ENCODE measurements at places on chromosomes 11 and 22.
A peak's percentile ranks its signal among the peaks of the same experiment; 100 is the strongest.

GRCh38 chr22:29773233-29773632, 6.1 kb downstream of the UQCR10 start:
- no peak for DNase-seq

DNA sequence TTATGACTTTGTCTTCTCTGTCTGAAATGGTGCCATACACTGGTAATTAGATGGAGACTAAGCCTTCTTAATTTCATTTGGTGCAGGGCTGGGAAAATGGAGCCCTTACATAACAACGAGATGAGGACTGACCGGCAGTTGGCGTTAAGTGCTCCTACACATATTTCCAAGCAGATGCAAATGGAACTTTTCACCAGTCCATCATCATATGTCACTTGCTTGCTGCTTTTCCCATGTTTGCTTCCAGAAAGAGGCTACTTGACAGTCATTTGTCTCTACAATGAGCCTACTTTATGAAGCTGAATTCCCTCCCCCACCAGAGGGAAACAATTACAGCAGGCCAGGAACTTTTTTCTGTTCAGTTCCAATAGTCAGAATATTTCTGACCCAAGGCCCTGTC, 32.6 kb downstream of the SVIP start:
- no peak for DNase-seq

DNA sequence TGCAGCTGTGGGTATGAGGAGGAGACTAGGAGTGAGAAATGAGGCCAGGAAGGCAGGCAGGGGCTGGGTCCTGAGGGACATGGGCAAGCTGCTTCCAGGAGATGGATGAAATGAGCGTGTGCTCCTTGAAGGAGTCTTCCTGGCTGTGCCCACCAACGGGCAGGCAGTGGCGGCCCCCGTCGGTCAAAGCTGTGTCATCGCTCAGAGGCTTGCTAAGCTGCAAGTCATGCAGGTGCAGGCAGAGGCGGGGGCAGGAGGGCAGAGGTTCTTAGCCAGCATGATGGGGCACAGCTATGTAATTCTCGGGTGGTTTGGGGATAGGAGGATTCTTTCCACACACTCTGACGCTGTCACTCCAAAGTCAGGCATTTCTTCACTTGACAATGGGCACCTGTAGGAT, 12.5 kb upstream of the PEX26 start:
- no peak for DNase-seq

DNA sequence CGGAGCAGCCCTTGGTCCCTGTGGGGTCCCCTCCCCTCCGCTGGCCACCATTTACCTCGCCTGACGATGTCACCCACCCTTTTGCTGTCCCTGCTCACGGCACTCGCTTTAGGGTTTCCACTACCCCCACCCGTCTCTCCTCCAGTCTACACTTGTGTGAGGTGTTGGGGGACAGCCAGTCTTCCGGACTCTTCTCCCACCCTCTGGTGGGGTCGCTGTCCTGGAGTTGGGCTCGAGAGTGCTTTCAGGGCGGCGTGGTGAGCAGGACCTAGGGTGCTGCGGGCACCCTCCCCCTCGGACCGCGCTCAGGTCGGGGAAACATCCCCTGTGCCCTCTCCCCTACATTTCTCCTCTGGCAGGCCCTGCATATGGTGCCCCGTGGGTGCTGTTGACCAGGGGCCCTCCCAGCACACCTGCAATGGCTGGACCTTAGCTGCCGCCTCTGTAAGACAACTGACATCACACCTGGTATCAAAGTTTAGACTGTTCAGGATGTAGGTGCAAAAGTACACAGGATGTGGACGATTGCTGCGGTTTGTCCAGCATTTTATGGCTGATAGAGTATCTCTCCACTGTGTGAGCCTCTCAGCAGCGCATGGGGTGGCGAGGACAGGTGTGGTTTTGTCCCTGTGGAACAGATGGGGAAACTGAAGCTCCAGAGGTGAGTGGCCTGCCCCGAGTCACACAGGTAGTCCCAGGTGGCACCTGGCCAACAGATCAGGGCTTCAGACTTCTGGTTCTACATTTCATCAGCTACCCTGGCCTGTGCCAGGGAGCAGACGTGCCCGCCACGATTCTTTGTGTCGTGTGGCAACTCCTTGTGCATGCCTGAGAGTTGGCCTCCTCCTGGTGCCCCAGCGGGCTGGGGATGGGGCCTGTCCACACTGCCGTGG, 1.2 kb downstream of the GRK2 start:
- peak; percentile 83 for DNase-seq

- no peak for DNase-seq
Measured at GRCh38 chr11:128689948-128690664, 3.8 kb upstream of the FLI1 start.

- DNase-seq: no peak
Measured at GRCh38 chr22:28817919-28818859, 17.8 kb upstream of the XBP1 start.

DNA sequence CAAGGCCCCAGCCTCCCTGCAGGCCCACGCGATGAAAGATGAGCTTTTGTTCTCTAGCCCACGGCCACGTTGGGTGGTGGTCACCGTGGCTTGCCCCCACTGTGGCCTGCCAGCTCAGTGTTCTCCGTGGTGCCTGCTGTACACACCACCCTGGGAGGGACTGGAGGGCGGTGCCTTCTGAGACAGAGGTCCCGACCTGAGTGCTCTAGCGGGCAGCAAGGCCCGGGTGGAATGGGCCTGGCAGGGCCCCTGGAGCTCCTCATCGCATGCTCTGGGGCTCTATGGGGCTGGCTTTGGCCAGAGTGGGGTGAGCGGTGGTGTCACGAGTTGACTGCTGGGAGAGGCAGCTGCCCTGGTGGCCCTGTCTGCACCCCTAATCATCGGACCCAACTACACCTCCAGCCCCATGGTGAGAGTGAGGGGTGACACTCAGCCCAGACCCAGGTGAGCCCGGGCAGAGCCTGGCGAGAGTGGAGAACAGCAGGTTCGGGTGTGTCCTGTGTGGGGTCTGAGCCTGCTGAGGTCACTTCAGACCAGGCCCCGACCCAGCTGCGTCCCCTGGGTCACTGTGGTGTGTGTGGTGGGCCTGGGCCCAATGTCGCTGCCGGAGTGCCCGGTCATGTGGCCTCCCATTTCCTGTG, 541.9 kb downstream of the TBC1D22A start:
- no peak for DNase-seq

DNA sequence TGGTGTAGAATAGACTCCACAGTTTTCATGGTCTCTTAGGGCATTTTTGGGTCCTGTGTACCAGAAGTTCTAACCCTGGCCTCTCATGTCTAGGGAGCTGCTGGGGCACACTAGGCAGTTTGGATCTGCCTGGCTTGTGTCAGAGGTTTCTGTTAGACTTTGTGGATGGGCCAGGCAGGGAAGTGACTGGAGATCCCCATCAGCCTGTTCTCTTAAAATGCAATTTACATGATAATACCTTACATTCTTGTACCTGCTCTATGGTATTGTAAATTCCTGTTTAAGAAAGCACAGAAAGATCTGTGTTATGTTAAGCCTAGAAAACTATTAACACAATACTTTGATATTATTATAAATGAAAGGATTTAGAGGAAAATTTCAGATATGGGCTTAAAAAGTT, 104.0 kb downstream of the ARHGAP42 start:
- DNase-seq: no peak

DNA sequence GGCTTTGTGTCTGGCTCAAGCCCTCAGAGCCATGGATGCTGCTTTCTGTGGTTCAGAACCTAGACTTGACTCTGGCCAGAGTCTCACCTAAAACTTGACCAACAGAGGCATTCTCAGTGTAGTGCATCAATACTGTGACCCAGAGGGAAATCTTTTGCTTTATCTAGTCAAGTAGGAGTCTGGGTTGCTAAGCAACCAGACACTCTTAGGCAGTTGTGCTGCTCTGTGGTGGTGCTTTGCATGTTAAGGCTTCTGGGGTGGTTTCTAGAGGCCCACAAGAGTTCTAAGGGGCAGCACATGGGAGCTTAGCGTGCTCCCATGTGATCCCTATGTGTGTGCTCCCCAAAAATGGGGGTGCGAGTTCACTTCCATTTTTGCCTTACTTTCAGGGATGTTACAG, 224.6 kb upstream of the PLET1 start:
- no peak for DNase-seq

- DNase-seq: no peak
Measured at GRCh38 chr22:35170716-35171697, 86.3 kb upstream of the HMGXB4 start.

All from posterior cingulate gyrus (tissue), 11 donors.